PC-9 (cell line): ENCODE measurements at places on chromosomes 12 and 14.

DNA sequence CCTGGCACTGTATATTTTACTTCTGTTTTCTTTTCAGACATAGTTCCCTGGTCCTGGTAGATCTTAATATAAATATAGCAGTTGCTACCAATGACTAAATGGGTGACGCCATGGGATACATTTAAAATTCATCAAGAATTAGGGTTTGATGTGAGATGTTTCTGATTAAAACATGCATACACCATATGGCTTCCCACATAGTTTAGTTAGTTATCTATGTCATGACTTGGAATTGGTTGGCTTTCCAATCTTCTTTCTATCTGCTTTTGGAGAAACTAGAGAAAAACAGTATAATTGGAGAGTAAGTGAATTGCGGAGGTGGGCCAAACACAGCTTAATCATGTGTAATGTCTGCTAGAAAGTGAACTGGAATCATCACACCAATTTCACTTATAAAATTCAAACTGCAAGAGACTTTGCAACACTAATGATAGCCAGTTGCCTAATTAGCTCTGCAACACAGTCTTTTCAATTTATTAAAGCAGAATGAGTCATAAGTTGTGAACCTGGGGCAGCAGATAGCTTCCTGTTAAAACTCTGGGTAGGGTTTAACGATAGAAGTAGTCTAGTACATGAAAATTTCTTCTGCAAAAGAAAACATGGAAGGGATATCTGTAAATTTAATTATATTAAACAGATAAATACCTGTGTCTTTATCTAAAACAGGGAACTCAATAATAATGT, 295.2 kb downstream of the SLC16A7 start:
- DNase-seq = no peak

- DNase-seq = no peak
Observed at GRCh38 chr12:58774731-58775130, 145.6 kb downstream of the LRIG3 start.

DNA sequence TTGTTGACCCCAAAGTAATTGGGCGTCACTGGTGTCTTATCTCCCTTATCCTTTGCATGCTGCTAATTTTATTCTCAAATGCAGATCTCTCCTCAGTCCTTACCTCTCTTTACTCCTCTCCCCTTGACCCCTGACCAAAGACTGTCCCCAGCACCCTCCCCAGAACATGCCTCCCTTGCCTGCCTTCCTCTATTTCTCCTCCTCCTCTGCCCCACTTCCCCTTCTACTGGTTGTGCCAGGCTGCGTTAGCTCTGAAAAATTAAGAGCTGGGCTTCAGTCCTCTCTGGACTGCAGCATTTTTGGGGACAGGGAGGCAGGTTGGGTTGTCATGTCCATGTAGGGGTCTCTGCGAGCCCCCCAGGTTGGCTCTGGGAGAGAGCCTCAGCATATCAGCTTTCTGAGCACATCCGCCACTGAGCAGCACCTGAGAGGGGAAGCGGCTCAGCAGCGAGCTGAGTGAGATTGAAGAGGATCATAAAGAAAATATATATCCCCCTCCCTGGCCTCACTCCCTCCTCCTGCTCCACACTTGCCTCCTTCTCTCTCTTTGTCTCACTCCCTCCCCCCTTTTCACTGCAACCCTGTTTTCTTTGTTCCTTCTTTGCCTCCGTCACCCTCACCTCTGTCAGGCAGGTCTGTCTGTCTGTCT, 6.4 kb upstream of the CISTR start:
- DNase-seq = no peak

GRCh38 chr14:98458702-98459101, 813.3 kb downstream of the BCL11B start:
- no peak for DNase-seq

DNA sequence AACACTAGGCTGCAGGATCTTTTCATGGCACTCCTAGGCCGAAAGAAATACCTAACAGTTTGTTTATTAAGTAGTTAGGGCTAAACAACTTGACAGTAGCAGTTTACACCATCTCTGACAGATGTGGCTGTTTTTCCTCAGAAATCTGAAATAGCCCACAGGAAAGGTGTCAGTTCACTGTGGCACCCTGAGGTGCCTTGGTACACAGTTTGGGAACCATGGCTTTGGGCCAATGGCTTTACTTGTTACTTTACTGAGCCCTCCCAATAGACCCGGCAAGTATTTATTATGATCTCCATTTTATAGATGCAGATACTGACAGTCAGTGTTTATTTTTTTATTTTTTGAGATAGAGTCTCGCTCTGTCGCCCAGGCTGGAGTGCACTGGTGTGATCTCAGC, 69.3 kb downstream of the RBM19 start:
- DNase-seq = no peak

- no peak for DNase-seq
Observed at GRCh38 chr14:73477618-73478266, 13.0 kb upstream of the RIOX1 start.

DNA sequence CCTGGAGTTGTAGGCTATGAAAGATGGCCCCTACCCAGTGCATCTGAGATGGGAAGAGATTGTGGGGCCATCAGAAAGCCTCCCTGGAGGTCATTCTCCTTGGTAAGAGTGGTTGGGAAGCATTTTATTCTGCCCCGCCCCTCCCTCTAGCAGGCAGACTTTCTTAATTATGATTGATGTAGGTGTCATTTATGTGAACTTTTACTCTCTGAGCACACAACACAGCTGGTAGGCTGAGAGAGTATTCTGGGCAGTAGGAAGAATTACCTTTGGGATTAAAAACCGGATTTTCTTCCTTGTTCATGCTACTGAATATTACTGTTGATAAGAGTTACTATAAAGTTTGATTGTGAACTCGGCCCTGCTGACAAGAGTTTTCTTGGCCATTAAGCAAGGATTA, 266.8 kb downstream of the TTC6 start:
- DNase-seq = no peak

GRCh38 chr14:104384776-104385071, 194.8 kb upstream of the C14orf180 start:
- DNase-seq = no peak

- DNase-seq = no peak
Observed at GRCh38 chr14:95452176-95452892, 64.1 kb downstream of the SYNE3 start.

GRCh38 chr12:4723226-4723625, 3.0 kb downstream of the GALNT8 start:
- DNase-seq = no peak

- DNase-seq = no peak
Observed at GRCh38 chr12:39301422-39301821, 141.5 kb downstream of the KIF21A start.
